ENCODE measurements at places on chromosomes 4 and X.

DNA sequence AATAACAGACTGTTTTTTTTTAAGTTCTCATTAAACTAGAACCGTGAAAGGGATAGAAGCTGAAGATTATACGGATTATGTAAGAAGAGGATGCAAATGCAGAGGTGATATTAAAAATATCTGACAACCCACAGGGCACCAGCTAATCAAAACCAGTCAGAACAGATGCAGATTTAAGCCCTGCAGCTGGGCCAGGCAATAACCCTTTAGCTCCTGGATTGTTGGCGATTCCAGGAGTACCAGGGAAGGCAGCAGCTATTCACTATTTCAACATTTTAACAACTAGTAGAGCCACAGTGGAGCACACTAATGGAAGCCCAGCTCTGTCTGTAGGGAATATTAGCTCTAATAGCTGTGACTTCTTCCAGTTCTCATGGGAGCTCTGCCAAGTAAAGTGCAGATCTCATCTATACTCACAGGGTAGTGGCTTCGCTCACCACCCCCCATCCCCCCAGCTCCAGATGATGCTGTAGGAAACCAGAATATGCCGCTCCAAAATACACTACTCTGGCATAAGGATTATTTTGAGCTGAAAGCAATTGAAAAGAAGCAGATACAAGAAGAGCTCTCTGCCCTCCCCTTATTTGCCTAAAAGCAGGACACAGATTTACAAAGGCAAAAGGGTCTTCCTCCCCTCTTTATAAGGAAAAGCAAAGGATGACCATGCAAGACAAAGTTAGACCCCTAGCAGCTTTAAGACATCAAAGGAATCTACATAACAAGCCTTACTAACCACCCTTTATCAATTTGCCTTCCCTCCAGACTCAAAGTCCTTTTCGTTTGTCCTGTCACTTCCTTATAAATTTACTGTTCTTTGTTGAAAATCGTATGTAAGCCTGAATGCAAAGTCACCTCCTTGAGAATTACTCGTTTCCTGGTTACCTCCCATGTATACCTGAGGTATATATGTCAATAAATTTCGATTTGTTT lies 13.7 kb downstream of the SCD5 start:
- DNase-seq = no peak

DNA sequence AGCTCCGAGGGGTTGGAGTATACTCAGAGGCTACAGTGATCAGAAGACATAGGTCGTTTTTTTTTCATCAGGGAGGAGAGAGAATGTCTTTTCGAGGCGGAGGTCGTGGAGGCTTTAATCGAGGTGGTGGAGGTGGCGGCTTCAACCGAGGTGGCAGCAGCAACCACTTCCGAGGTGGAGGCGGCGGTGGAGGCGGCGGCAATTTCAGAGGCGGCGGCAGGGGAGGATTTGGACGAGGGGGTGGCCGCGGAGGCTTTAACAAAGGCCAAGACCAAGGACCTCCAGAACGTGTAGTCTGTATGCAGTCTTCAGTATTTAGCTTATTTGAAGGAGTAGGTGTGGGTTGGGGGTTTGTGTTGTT lies 500 bp downstream of the GAR1 start:
- peak; percentile 54 for DNase-seq

DNA sequence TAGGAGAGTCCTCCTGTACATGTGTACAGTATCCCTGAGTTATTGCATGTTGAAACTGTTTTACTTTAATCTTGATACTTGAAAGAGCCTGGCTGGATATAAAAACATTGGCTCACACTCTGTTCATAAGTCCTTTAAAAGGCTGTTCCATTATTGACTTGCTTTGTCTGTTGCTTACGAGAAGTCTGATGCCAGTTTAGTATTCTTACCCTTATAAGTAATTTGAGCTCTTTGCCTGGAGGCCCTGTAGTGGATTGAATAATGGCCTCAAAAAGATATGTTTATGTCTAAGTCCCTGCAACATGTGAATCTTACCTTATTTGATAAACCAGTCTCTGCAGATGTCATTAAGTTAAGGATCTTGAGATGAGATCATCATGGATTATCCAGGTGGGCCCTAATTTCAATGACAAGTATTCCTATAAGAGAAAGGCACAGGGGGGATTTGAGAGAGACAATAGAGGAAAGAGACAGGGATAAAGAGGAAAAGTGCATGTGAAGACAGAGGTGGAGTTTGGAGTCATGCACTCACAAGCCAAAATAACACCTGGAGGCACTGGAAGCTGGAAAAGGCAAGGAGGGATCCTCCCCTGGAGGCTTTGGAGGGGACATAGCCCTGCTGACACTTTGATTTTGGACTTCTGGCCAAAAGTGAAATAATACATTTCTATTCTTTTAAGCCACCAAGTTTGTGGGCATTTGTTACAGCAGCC lies 98.1 kb downstream of the IRF2 start:
- no peak for DNase-seq

GRCh38 chr4:31422006-31422405 lies 701.8 kb downstream of the PCDH7 start:
- no peak for DNase-seq

- DNase-seq = no peak
These were observed 31.2 kb downstream of the CHM start for GRCh38 chrX:86016139-86016538.

- no peak for DNase-seq
These were observed 840 bp upstream of the P2RY10 start for GRCh38 chrX:78944351-78944750.

- no peak for DNase-seq
These were observed 35.4 kb upstream of the SORCS2 start for GRCh38 chr4:7156761-7157488.

- DNase-seq = no peak
These were observed 131.9 kb downstream of the REELD1 start for GRCh38 chr4:146346276-146346675.

DNA sequence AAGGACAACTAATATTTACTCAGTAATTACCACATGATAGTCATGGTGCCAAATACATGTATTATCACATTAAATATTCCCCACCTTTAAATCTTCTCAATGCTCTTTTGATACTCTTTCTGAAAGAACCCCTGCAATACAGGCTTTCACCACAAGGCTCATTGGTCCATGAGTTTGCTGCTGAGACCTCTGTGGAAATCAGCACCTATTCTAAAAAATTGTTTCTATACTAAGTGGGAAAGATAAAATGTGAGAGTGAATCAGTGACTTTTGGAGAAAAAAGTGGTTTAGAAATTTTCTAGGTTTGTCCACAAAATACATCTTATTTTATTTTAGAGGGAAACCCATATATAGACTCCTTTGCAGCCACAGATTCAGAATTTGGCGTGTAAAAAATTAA lies 257.3 kb downstream of the ZIC3 start:
- no peak for DNase-seq

GRCh38 chrX:121592884-121593283 lies 545.5 kb downstream of the GLUD2 start:
- DNase-seq = no peak

All from central memory CD4-positive, alpha-beta T cell (primary cell).